ENCODE measurements at places on chromosomes 13 and 19.
A peak's percentile ranks its signal among the peaks of the same experiment; 100 is the strongest.

- no peak for DNase-seq
Measured at GRCh38 chr19:11814700-11815035, 595 bp downstream of the ZNF440 start.

DNA sequence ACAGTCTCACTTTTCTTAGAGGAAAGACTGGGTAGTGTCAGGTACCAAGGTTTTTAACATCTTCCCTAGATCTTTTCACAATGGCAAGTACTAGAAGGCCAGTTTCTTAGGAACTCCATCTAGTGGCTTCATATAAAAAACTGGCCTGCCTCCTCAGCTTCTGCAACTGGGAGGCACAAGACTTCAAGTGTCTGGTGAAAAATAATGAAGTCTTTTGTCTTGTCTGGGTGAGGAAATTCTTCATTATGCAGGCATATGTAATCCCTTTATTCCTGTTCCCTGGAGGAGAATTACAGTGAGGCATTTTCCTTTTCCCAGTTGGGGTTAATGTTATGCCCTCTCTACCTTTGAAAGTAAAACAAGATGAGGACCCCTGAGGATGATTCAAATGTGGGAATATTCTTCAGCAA is 300.5 kb downstream of the NALCN start:
- DNase-seq, result no peak

DNA sequence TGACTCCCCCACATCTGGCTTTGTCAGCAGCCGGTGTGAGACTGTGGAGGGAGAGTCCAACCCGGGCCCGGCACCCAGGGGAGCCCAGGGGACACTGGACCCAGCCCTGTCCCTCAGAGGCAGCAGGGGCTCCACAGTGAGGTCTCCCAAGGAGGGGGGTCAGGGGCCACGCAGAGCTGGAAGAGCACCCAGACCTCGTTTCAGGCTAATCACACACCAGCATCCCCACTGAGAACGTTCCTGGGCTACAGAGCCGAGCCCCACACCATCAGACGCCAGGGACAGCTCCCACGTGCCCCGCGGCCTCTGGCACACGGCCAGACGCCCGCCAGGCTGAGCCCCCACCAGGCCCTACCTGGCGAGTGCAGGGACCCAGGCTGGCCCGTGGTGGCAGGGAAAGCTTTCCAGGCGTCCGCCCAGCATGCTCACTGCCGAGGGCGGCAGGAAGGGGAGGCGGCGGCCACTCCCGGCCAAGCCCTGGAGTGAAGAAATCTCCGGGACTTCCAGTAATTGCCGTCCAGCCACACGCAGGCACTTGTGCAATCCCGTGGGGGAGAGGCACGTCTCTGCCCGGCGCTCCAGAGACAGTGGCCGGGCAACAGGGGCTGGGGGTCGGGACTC is 19.2 kb downstream of the SBNO2 start:
- no peak for DNase-seq

DNA sequence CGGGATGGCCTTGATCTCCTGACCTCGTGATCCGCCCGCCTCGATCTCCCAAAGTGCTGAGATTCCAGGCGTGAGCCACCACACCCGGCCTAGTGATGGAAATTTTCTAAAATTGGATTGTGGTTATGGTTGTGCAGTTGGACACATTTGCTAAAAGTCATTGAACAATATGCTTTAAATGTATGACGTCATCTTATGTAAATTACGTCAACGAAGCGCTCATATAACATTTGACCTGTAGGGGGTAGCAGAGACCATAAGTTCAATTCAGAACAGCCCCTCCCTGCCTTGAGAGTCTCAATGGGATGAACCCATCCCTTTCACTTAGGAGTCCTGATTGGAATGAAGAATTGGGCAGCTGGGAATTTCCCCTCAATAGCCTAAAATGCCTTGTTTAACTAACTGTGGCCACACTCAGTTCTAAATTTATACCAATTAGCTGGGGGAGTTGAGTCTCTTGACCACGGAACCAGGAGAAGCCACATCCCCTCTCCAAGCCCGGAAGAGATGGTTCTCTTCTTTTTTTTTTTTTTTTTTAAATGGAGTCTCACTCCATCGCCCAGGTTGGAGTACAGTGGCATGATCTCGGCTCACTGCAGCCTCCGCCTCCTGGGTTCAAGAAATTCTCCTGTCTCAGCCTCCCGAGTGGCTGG is 15.2 kb upstream of the TLE6 start:
- peak; percentile 46 for DNase-seq

DNA sequence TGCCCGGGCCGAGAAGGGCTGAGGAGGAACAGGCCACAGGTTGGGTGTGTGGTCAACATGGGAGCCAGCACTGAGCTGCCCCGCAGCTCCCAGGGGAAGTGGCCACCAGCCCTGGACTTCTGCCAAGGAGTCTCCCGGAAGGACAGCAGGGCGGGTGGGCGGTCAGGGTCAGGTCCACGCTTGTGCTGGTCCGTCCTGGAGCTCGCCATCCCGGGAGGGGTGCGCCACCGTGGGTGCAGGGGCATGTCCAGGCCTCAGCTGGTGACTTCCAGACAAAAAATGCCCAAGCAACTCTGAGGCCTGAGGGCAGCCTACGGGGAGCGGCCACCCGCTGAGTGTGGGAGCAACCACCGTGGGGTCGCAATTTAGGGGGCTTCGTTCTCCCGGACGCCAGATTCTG is 21.4 kb upstream of the SLC15A1 start:
- DNase-seq, result no peak

DNA sequence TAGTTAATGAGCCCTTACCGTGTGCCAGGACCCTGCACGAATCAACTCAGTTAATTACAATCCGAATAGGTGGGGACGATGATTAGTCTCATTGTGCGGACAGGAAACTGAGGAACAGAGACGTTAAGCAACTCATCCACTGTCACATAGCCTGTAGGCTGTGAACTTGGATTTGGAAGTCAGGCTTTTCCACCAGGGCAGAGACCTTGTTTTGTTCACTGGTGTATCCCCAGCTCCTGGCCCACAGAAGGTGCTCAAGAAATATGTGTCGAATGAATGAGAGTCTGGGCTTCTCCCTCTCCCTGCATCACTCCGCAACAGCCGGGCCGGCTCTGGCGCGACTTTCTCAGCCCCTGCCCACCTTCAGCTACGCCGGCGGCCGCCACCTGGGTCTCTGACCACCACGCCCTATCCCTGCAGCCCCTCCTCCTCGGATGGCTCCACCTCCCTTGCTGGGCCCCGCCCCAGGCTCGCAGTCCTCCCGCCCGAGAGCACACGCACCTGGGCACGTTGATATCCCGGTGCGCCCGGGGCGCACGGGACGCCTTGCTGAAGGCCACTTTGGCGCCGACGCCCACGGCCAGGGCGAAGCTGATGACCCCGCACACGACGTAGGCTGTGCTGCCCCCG is 1.3 kb downstream of the SHISA7 start:
- DNase-seq, result no peak

DNA sequence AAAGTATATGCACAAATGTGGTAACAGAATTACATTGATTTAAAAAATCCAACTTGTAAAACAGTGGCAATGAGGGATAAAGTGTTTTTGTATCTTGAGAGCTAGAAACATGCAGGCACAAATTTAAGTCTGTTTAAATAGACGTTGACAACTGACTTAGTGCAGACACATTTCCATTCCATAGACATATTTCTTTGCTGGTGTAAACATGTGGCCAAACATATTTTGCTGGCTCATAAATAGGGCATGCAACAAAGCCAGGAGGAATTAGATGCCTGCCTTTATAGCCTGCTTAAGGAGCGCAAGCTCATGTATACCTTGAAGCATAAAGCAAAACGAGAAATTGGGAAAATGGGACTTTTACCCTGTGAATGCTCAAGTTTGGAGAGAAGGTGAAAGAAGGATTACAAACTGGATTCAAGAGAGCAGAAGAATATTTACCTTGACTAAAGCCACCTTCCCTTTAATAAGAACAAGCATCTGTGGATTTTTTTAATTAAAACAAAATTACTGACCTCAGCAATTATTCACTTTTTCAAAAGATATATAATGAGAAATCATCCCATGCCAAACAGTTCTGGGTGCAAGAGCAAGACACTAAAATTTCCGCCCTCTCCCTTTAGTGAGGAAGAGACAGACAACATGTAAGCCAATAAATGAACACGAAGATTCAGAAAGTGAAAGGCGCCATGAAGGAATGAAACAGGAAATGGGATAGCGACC is 71.0 kb downstream of the DCT start:
- no peak for DNase-seq

DNA sequence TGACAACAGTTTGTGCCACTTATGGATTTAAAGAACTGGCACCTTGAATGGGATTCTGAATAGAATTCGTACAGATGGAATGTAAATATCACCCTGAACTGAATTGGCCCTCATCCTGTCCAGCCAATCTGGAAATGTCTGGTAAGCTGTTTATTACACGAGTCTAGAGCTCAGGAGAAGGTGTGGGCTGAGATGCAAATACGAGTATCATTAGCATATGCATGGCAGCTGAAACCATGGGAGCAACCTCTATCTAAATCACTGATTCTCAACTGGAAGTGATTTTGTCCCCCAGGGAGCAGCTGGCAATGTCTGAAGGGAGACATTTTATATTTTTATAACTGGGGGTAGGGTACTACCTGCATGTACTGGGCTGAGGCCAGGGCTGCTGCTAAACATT is 15.6 kb upstream of the VWA8 start:
- DNase-seq, result no peak

DNA sequence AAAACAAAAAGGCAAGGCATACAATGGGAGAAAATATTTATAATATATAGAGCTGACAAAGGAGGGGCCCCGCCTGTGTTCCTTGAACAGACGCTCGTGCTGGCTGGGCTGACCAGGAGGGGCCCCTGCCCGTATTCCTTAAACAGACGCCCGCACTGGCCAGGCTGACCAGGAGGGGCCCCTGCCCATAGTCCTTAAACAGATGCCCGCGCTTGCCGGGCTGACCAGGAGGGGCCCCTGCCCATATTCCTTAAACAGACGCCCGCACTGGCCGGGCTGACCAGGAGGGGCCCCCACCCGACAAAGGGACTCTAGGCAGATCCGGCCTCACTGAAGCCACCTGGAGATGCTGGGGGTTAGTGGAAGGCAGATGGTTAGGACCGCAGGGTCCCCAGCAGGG is 9.3 kb downstream of the ADPRHL1 start:
- no peak for DNase-seq

- DNase-seq, result no peak
Measured at GRCh38 chr19:40411125-40411842, 1.9 kb downstream of the PRX start.

- no peak for DNase-seq
Measured at GRCh38 chr19:16562608-16563025, 9.6 kb downstream of the SLC35E1 start.

GRCh38 chr19:44692379-44692721 is 6.6 kb upstream of the CEACAM16 start:
- no peak for DNase-seq

GRCh38 chr13:112703449-112704284 is 13.8 kb downstream of the ATP11A start:
- DNase-seq, result no peak

GRCh38 chr13:42969565-42970172 is 22.4 kb downstream of the EPSTI1 start:
- peak; percentile 71 for DNase-seq

DNA sequence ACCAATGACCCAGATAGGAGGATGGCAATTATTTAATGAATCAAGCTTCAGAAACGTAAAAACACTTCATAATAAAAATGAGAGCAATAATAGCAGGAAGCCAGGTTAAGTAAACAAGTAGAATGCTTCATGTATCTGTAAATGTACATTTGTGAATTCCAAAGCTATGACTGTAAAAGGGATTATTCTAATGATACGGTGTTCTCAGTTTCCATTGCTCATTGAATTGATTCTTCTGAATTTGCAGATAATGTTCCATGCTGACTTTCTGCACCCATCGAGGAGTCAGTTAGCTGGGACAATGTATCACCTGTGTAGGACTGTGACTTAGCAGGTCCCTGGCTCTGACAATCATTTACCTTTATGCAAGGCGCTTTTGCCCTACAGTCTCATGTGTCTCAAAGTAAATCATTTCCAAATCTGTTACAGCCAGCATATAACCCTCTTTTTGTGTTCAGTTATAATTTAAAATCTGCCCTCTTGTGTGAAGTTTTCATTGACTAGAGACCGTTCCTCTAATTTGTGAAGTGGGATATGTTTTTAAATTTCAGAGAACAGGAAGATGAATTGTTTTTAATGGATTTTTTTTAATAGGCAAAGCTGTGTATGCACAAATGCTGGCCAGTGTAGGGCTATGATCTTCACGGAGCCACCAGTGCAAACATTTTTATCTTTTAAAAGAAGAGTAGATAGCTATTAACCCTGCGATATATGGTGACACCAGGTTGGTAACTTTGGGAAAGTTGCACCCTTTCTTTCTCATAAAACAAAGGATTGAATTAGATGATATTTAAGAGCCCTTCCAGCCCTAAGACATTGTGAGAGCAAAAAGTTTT is 267.1 kb downstream of the KLF5 start:
- no peak for DNase-seq

DNA sequence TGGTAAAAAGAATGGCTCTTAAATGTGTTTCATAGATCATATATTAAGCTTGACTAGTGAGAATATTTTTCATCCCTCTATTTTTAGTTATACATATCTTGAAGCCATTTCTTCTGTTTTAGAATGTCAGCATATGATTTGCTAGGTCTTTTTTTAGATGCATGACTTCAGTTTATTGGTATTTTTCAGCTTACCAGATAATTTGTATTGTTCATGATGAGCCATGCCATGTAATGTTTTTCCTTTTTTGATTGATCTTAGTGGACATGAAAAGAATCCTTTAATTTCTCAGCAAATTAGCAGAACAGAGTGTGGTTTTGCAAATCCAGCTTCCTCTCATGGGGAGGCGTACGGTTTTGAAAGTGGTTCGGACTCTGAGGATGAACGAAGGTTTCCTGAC is 168.5 kb downstream of the LMO7 start:
- no peak for DNase-seq

GRCh38 chr19:38975214-38975860 is at the start of gene FBXO17:
FBXO17 (minus strand) TSS chr19:38975742; CDS start chr19:38950319, 25,423 bp downstream.
- DNase-seq, result no peak

DNA sequence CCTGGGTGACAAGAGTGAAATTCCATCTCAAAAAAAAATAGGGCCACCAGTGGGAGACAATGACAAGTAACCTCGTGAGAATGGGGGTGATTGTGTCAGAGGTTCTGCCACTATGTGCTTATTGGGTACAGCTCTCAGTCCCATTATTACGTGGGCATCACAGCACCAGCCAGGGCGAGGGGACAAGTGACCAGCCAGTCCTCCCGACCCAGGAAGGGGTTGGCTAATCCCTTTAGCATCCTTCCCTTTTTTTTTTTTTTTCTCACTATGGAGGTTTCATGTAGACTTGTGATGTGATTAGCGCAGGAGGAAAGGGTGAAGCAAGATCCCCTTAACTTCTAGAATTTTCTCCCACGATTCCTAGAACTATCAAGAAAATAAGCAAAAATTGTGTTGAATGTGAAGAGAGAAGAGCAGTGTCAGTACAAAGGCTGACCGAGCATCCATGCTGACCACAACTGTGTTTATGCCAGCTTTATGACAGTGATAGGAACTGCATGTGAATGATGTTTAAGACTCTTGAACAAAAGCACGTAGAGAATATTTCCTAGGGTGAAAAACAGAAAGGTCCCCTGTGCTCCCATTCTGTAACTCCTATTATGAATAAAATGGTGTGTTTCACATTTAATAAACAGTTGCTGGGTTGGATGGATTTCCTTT is 50.0 kb downstream of the ALOX5AP start:
- DNase-seq, result no peak

Data from activated T-cell treated with anti-CD3 and anti-CD28 coated beads for 24 hours (primary cell).